ENCODE measurements at places on chromosomes 7 and 10.

GRCh38 chr7:19239951-19240350 lies 94.7 kb upstream of the FERD3L start:
- DNase-seq: no peak

GRCh38 chr10:10477844-10478243 lies 539.8 kb upstream of the CELF2 start:
- DNase-seq: no peak

DNA sequence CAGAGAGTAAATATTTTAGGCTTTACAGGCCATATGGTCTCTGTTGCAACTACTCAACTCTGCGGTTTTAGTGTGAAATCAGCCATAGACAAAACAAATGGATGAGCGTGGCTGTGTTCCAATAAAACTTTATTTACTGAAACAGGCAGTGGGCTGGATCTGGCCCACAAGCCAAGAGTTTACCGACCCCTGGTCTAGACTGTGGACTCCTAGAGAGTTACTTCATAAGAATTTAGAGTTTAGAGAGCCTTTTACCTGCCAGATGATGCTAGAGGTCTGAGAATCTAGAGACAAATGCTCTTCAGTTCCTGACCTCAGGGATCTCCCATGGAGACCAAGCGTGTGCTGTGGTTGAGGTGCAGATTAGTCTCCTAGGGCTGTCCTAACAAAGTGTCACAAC lies 174.8 kb downstream of the PTEN start:
- no peak for DNase-seq

DNA sequence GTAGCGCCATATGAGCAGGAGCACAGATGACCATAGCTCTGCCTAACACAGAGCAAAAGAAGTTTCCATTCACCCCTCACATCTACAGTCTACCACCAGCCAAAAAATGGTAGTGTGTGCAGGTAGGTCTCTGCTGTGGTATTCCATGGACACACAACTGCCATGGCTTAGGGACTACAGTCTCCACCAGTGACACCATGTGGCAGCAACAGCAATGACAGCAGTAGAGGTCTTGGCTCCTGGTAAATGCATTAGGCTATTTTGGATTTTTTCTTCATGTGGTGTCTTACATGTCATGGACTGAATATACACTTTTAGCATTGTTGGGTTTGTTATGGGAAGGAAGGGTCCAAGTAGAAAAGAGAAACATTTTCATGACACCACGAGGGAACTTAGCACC lies 70.1 kb upstream of the CABCOCO1 start:
- no peak for DNase-seq

DNA sequence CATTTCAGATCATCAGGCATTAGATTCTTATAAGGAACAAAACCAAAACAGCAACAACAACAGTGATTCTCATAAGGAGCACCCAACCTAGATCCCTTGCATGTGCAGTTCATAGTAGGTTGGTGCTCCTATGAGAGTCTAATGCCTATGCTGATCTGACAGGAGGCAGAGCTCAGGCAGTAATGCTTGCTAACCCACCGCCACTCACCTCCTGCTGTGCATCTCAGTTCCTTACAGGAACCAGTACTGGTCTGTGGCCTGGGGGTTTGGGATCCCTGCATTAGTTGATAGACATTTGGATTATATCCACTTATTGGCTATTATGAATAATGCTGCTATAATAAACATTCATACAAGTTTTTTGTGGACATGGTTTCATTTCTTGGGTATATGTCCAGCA lies 14.0 kb downstream of the MKLN1 start:
- no peak for DNase-seq

DNA sequence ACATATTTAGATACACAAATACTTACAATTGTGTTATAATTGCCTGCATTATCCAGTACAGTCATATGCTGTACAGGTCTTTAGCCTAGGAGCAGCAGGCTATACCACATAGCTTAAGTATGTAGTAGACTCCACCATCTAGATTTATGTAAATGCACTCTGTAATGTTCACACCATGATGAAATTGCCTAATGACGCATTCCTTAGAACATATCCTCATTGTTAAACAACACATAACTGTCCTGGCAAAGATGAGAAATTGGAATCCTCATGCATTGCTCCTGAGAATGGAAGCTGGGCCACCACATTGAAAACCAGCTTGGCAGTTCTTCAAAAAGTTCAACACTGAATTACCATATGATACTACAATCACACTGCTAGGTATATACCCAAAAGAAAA lies 1002.8 kb upstream of the CELF2 start:
- no peak for DNase-seq

- no peak for DNase-seq
These were observed 79.2 kb downstream of the ABCA13 start for GRCh38 chr7:48250441-48250951.

DNA sequence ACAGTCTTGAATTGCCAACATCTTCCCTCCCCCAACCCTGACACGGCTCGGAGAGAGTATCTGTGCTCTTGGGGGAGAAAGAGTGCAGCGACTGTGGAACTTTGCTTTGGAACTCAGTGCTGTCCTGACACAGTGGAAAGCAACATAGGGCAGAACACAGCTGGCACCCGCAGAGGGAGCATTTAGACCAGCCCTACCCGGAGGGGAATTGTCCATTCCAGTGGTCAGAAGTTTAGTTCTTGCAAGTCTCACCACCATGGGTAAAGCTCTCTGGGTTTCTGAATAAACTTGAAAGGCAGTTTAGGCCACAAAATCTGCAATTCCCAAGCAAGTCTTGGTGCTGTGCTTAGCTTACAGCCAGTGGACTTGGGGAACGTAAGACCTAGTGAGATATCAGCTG lies 34.9 kb downstream of the TFEC start:
- DNase-seq: no peak

- no peak for DNase-seq
These were observed 103.5 kb upstream of the FAM3C start for GRCh38 chr7:121499624-121500023.

- no peak for DNase-seq
These were observed 66.6 kb downstream of the PLXNA4 start for GRCh38 chr7:132509643-132510042.

DNA sequence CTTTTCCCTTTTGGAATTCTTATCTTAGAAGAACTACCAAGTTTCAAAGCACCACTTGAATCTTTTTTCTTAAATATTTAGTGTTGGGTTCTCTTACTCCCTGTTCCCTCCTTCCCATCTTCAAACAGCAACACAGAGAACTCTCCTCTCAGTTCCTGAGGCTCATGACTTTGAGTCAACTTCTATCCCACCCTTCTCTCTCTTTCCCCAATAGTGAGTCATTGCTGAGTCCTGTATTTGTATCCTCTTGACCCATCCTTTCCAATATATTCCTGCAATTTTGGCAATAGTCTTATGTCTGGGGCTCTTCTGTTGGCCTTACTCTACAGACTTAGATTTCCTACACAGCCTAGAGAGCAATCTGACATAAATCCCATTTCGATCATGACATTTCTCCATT lies 20.8 kb upstream of the JCAD start:
- no peak for DNase-seq

- no peak for DNase-seq
These were observed 42.7 kb upstream of the SEMA3D start for GRCh38 chr7:85229544-85229943.

DNA sequence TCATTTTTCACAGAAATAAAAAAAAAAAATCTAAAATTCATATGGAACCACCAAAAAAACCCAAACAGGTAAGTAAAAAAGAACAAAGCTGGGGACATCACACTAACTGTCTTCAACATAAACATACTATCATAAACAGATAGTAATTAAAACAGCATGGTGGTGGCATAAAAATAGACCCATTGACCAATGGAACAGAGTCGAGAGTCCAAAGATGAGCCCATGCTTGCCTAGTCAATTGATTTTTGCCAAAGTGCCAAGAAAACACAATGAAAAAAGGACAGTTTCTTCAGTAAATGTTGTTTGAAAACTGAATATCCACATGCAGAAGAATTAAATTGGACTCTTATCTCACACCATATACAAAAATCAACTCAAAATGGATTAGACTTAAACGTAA lies 513.2 kb upstream of the PHF14 start:
- no peak for DNase-seq

GRCh38 chr7:28855538-28856217 lies 102.5 kb downstream of the TRIL start:
- no peak for DNase-seq

DNA sequence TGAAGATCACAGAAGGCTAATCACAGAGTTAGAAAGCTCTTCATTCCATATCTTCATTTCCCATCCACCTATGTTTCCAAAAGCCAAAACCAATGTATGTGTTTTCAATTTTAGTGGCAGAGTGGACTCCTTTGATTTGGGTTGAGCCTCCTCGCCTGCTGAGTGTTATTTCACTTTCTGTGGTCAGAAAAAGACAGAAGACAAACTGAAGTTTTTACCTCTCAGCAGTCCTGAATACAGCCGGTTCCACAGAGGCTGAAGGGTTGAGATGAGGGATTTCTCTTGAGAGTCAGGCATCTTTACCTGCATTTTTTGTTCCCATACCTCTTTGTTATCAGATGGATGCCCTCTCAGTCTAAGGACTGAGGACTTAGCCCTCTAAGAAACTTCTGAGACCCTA lies 659.6 kb downstream of the CCSER2 start:
- DNase-seq: no peak

DNA sequence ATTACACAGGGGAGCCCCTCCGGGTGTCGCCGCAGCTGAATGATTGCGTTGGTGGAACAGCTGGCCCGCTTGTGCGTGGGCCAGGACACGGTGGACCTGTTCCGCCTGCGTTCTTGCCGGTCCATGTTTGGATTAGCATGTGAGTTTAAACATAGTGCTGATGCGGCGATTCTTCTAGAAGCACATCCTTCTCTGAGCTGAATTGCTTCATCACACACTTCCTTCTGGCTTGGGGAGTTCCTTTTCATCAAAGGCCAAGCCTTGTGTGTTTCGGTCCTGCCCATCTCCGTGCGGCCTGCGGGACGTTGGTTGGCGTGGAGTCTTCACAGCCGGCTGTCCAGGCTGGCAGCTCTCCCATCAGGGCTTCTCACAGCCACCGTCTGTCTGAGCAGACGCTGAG lies 45.5 kb upstream of the SLC29A4 start:
- no peak for DNase-seq

GRCh38 chr7:141648276-141649114 lies 53.5 kb downstream of the DENND11 start:
- no peak for DNase-seq

DNA sequence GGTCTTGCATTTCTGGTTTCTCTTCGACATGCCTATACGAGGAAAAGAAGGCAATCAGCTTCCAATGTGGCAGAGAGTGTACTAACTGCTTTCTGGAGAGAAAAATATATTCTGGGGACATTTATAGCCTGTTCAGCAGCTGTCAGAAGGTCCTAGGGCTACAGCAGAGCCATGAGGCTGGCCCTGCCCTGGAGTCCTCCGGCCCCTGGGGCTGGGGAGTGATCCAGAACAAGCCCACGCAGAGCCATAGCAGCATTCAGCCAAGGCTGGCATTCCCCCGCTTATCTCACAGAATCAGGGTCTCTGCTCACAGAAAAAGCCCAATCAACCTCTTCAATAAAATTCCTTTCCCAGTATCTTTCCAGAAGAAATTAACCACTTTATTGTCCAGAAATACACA lies 48.9 kb downstream of the FZD1 start:
- no peak for DNase-seq

GRCh38 chr10:99532687-99533495 lies at the start of gene NKX2-3:
NKX2-3 (plus strand) TSS chr10:99532942; CDS start chr10:99533132, 190 bp downstream.
- no peak for DNase-seq

GRCh38 chr7:44962483-44963251 lies 16.1 kb downstream of the MYO1G start:
- no peak for DNase-seq

GRCh38 chr7:138656952-138657351 lies 44.2 kb downstream of the SVOPL start:
- no peak for DNase-seq

DNA sequence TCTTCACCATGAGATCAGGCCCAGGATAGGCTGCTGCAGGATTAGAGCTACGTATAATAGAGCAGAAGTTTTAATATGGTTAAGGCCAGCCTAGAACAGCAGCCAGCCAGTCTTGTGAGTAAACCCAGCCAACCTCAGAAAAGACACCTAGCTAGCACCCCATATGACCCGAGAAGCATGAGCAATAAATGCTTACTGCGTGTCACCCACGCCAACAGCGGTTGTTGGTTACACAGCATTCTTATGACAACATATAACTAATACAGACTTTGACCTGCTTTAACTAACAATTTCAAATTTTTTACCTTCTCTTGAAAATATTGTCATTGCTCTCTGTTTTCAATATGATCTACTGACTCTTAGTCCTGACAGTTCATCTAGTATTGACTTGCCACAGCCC lies 105.7 kb downstream of the HBP1 start:
- no peak for DNase-seq

GRCh38 chr7:2224491-2224928 lies 8.2 kb downstream of the MAD1L1 start:
- no peak for DNase-seq

DNA sequence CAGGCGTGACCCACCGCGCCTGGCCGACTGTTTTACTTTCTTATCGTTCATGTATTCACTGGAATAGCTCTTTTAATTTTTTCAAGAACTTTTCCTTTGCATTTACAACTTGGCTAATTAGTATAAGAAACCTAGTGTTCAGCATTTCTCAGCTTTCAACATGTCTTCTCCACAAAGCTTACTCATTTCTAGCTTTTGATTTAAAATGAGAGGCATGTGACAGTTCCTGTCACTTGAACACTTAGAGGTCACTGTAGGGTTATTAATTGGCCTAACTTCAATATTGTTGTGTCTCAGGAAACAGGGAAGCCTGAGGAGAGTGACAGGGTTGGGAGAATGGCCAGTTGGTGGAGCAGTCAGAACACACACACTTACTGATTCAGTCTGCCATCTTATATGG lies 125.1 kb upstream of the GPR22 start:
- no peak for DNase-seq

DNA sequence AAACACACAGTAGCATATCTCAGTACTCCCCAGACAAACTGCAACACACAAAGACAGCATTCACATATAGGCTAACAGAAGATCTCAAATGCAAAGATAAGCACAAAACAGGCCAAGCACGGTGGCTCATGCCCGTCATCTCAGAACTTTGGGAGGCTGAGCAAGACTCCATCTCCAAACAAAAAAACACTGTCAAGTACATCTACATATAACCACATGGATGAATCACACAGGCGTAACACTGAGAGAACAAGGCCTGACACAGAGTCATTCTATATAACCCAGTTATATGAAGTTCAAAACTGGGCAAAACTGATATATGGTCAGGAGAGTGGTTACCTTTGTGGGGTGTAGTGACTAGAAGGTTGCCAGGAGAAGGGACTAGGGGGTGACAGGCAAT lies 506.4 kb downstream of the KCNMA1 start:
- DNase-seq: no peak

GRCh38 chr7:23105086-23105643 lies 420 bp upstream of the KLHL7 start:
- DNase-seq: no peak

GRCh38 chr7:24595671-24596418 lies 22.6 kb downstream of the PALS2 start:
- DNase-seq: no peak

DNA sequence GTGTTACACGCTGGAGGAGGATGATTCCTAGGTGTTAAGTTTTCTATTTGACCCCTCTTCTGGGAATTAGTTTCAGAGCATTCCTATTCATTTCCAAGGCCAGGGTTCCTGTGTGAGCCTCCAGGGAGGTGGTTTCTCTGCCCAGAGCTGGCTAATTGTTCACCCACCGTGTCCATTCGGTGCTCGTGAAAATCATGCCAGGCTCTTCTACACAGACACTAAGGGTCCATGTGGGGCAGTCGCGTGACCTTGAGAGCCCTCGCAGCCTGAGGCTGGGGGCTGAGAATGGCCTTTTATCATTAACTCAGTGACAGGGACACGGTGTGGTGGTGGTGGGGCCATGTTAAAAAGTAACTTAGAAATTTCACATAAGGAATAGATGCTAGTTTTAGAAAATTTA lies 83.7 kb downstream of the EMX2 start:
- no peak for DNase-seq

- peak; percentile 33 for DNase-seq
These were observed 90.8 kb downstream of the CHN2 start for GRCh38 chr7:29285444-29285793.

Data from SIG-M5 (cell line).